ENCODE measurements at places on chromosomes 1 and 21. TPM values are rescaled to one million over a fixed set of nuclear protein-coding genes. Genes with fewer than 3 reads are reported as not detected.

DNA sequence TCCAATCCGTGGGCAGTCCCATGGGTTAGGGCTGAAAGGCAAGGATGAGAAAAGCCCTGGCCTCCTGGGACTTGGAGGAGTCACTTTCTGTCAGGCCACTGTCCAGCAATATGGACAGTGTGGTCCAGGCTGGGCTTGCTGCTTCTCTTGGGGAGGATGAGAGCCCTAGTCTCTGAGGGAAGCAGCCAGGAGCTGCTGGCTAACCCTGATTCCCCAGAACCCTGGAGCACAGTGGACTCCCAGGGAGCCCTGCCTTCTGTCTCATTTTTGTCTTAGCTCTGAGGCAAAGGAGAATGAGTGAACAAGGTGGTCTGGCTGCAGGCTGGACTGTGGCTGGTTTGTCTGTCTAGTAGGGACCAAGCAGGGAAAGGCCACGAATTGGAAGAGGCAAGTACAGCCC, 23.8 kb upstream of the EDN2 start:
- DNase-seq, result no peak

GRCh38 chr1:217027403-217028080, 304.3 kb upstream of the ESRRG start:
- no peak for DNase-seq

- no peak for DNase-seq
Measured at GRCh38 chr1:217493290-217493689, 137.6 kb downstream of the GPATCH2 start.

- no peak for DNase-seq
Measured at GRCh38 chr1:243487649-243488227, 231.9 kb downstream of the SDCCAG8 start.

- no peak for DNase-seq
Measured at GRCh38 chr1:31111290-31111951, 45.9 kb upstream of the PUM1 start.

GRCh38 chr1:17365293-17365692, 6.7 kb upstream of the PADI6 start:
- DNase-seq, result no peak

DNA sequence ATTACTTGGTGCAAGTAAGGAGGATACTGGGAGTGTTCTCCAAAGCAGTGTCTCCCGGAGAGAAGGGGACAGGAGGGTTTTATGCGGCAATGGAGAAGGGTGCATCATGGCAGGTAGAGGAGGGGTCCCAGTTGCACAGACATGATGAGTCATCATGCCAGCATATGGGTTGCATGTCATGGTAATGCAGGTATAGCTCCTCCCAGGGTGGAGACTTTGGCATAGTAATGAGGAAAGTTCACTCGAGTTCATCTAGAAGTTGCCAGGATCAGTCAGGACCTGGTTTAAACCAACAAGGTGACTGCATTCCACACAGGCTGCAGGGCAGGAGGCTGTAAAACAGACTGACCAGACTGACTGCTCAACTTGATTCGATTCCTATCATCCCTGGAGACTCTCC, 355.7 kb upstream of the DUSP10 start:
- no peak for DNase-seq

- no peak for DNase-seq
Measured at GRCh38 chr21:26800970-26801431, 44.2 kb downstream of the ADAMTS1 start.

- DNase-seq, result no peak
Measured at GRCh38 chr1:183237046-183237445, 51.0 kb downstream of the LAMC2 start.

DNA sequence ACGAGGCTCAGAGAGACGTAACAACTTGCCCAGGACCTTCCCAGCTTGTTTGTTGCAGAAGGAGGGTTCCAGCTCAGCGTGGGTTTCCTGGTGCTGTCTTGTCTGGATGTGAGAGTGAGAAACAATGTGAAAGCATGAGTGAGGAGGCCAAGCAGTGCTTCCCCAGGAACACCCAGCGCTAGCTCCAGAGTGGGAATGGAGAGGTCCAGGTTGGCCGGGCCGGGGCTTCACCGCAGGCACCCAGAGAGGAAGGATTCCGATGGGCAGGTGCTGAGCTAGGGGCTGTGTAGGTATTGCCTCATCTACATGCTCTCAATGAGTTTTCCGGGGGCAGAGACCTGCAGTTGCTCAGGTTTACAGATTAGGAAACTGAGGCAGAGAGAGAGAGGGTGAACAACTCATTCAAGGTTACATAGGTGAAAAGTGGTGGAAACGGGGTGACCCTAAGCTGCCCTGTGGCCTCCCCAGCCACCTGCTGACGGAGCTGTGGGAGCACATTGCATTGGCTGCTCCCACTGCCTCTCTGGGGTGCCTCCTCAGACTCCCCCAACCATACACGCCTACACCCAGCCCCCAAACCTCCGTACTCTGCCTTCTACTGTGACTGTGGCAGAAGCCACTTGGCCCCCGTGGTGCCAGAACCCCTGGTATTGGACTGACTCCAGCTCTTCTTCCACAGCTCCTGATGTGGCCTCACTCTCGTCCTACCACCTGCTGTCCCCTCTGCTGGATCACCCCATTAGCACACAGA, 51.2 kb downstream of the B3GALT5 start:
- no peak for DNase-seq

GRCh38 chr1:171912509-171913175, 71.3 kb downstream of the DNM3 start:
- no peak for DNase-seq

DNA sequence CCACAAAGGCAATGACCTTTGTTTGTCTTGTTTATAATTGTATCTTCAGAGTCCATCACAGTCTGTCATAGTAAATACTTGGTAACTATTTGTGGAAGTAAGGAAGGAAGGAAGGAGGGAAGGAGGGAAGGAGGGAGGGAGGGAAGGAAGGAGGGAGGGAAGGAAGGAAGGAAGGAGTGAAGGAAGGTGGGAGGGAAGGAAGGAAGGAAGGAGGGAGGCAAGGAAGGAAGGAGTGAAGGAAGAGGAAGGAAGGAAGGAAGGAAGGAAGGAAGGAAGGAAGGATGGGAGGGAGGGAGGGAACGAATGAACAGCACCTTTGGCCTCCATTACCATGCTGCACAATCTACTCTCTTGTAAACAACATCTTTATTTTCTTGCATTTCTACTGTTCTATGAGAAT, 559.5 kb upstream of the PKN2 start:
- no peak for DNase-seq

- no peak for DNase-seq
Measured at GRCh38 chr1:223479718-223480425, 86.7 kb downstream of the CCDC185 start.

DNA sequence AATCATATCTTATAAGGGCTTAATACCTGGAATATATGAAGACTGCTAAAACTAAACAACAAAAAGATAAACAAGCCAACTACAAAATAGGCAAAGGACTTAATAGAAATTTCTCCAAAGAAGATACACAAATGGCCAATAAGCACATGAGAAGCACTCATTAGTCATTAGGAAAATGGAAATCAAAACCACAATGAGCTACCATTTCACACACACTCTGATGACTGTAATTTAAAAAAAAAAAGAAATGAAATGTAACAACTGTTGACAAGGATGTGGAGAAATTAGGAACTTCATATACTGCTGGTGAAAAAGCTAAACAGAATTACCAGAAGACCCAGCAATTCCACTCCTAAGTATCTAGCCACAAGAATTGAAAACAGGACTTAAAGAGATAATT, 374.2 kb upstream of the ZP4 start:
- DNase-seq, result no peak

- DNase-seq, result no peak
Measured at GRCh38 chr1:185610954-185611353, 123.2 kb upstream of the HMCN1 start.

- no peak for DNase-seq
Measured at GRCh38 chr1:56170784-56171320, 408.5 kb downstream of the PLPP3 start.

- DNase-seq, result no peak
Measured at GRCh38 chr1:17060306-17060749, 6.5 kb upstream of the SDHB start.

GRCh38 chr1:85806236-85806965, 98.2 kb upstream of the ZNHIT6 start:
- DNase-seq, result no peak

GRCh38 chr1:23651069-23651808, 40.4 kb upstream of the RPL11 start:
- DNase-seq, result no peak

DNA sequence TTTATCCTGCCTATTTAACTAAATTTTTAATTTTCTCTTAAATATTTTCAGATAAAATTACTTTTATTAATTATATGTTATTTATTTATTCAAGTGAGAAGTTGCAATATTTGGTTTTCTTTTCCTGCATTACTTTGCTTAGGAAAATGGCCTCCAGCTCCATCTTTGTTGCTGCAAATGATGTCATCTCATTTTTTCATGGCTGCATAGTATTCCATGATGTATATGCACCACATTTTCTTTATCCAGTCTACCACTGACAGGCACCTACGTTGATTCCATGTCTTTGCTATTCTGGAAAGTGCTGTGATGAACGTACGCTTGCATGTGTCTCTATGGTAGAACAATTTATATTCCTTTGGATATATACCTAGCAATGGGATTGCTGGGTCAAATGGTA, 186.9 kb upstream of the LYPLAL1 start:
- no peak for DNase-seq

BMP8A gene
- not detected for polyA plus RNA-seq

NTNG1 gene
- polyA plus RNA-seq, result 0.32 TPM

SZT2 gene
- 10.4 TPM for polyA plus RNA-seq

USP33 gene
- 86.0 TPM for polyA plus RNA-seq

DRAXIN gene
- polyA plus RNA-seq, result 0.04 TPM

OR2L3 gene
- polyA plus RNA-seq, result not detected

WNT3A gene
- not detected for polyA plus RNA-seq

IL23R gene
- polyA plus RNA-seq, result not detected

CACNA1S gene
- polyA plus RNA-seq, result not detected

OPTC gene
- polyA plus RNA-seq, result not detected

HMGCS2 gene
- polyA plus RNA-seq, result not detected

KCNH1 gene
- polyA plus RNA-seq, result 0.31 TPM
